ENCODE measurements at places on chromosomes 6 and 20.

DNA sequence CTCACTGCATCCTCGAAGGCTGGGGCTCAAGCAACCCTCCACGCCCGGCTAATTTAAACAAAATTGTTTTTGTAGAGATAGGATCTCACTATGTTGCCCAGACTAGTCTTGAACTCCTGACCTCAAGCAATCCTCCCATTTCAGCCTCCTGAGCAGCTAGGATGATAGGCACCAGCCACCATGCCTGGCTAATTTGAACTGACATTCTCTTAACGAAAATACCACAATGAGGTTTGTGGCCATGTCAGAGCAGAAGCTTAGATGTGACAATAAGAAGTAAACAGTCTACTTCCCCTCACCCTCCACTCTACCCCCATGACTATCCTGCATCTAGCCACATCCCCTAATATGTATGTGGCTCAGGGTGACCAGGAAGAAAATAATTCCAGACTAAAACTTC, 74.8 kb upstream of the PLCB4 start:
- DNase-seq, result no peak

GRCh38 chr20:36861875-36862801, 13.8 kb upstream of the TLDC2 start:
- no peak for DNase-seq

DNA sequence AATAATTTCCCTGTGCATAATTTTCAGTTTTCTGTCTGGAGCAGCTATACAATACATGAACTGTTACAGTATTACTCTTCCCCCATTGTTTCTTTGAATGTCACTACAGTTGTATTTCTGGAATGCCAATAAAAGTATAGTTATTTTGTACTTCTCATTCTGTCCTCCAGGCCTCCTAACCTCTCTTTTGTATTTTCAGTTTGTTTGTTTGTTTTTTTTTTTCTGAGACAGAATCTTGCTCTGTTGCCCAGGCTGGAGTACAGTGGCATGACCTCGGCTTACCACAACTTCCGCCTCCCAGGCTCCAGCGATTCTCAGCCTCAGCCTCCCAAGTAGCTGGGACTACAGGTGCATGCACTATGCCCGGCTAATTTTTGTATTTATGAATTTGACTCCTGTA, 16.8 kb upstream of the ARID1B start:
- no peak for DNase-seq

- DNase-seq, result no peak
Measured at GRCh38 chr20:46013322-46013828, 4.7 kb downstream of the MMP9 start.

DNA sequence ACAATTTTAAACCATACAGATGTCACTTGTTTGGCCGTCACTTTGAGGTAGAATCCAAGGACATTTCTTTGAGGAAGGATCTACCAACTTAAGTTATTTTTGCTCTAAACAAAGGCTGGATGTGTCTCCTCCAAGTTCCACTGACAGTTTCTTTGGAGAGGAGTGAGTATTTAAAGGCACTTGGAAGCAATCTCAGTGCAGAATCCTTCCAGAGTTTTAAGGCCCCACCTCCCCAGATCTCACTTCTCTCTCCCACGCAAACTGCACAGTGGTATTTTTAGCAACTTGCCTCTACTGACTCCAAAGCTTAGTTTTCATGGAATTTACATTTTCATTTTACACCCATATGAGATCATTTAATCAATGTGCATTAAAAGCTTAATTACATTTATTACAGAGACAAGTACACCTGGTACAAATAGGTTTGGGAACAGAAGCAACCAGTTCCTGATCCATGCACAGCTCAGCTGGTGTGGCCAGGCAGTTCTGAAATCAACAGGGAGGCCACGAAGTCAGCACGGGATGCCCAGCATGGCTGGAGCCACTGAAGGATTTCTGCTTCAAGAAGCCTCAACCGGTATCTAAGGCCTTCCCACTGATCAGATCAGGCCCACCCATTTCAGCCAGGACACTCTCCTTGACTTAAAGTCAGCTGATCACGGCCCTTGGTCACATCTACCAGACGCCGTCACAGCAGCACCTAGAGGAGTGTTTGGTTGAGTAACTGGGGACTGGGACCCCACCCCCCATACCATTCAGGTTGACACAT, 109.8 kb downstream of the SYCP2 start:
- DNase-seq, result no peak

DNA sequence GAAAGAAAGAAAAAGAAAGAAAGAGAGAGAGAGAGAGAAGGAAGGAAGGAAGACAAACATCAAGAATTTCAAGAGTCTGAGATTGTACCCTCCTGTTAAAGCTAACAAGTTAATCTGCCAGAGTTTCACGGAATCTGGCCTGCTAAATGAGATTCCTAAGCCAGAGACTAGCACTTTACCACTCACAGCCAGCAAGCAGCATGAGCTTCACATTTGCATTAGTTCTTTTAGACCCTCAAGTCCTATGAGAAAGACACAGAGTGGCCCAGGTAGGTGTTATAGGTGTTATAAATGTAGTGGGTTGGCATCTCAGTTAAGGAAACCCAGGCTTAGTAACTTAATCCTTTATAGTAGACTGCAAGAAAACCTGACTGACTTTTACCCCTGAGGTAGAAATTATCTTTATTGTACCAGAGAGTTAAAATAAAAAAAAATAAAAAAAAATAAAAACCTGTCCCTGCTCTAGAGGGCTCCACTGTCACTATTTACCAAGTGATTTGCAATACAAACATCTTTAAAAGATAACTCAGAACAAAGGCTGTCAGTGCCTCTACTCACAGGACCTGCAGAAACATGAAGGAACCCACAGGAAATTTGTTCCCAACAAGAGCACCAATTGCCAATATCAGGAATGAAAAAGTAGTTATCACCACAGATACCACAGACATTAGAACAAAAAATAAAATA, 9.7 kb upstream of the IBTK start:
- DNase-seq, result no peak
